ENCODE measurements at places on chromosomes 1 and 21.

DNA sequence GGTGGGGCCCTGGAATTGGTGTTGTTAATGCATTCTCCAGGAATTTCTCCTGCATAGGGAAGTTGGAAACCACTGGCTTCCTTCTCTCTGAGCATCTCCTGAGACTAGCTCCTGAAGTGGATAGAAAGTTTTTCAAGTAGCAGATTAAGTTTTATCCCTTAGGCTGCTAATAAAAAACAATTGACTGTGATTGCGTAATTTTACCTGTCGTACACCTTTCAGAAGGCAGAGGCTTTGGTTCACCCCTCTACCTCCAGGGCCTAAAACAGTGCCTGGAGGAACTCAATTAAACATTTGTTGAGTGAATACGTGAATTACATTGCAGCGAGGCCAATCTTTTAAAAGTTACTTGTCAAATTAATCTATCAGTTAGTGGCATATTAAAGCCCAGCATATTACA is 3.4 kb downstream of the ITSN1 start:
- no peak for DNase-seq

DNA sequence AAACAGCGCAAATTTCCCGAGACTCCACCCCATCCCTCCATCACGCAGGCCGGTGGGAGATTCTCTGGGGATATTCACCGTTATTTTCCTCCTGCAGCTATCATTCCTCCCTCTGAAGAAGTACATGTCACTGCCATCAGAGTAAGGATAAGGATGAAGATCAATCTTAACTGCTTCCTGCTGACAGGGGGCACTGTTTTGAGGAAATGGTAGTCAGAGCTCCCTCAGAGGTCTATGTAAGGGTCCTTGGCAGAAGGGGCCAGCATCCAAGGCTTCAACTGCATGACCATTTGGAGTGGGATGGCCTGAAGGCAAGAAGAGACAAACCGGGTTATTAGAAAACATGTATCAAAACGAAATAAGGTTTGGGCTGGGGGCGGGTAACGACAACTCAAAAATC is 111.5 kb downstream of the KCNK1 start:
- DNase-seq: no peak

- DNase-seq: no peak
Measured at GRCh38 chr1:212651521-212651920, 43.0 kb downstream of the ATF3 start.

GRCh38 chr1:150528196-150528595 is 12.6 kb downstream of the FALEC start:
- no peak for DNase-seq

GRCh38 chr1:44717156-44717555 is 13.8 kb downstream of the RNU5D-1 start:
- no peak for DNase-seq

- DNase-seq: peak; percentile 67
Measured at GRCh38 chr1:100034470-100034869, 64.7 kb downstream of the SLC35A3 start.

DNA sequence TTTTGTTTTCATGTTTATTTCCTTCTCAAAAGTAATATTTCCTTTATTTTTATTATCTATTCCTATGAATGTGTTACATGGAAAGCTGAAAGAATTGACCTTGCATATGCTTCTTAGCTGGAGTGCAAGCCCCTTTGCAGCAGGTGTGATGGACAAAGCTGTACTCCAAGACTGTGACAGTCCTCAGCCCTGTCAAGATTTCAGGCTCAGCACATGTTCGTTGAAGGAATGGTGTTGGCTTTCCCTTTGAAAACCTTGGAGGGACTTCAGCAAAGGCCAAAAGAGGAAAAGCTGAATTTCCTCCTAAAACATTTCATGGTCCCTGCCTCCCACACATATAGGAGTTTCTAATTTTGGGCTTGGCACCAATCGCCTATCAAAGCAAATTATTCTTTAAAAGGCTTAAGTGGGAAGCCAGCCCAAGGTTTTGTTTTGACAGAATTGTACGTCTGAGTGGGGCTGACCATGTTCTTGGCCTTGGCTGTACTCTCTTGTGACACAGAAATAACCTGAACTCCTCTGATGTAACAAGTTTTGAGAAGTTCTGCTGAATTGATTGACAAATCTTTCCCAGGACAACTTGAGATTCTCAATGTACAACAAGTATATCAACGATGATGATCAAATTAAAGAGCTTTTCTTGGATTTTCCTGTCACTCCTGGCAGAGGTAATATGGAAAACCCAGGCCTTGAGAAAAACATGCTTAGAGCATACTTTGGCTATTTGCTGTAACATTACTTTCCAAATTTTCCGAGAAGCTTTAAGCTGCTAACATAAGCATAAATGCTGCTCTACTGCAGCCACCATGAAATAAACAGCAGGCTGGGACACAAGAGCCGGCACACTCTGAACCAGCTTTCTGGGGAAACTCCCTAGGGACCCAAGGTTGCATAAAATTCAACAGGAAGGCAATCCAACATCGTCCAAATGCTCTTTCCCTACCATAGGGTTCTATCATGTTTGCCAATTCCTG is 135.7 kb upstream of the ZNF648 start:
- no peak for DNase-seq

GRCh38 chr1:170367615-170368014 is 164.4 kb upstream of the GORAB start:
- no peak for DNase-seq

- no peak for DNase-seq
Measured at GRCh38 chr21:29538115-29538514, 239.4 kb downstream of the BACH1 start.

DNA sequence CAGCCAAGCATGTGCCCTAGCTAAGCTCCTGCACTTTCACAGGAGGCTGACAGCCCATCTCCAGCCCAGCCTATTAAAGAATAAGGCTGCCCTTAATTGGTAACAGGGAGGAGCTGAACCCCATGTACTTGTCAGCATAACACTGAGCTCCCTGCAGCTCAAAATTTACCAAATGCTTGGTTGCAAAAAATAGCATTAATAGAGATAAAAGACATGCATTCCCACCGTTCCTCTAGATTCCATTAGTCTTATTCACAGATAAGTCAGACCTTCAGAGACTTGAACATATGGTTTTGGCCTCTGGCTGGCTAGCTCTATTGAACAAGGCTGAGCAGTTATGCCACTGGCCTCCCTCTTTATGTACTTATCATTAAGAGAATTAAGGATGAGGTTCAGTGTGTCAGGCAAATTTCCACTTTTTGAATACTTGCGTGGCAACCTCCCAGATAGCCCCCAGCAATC is 29.2 kb downstream of the OLFML3 start:
- DNase-seq: no peak

- no peak for DNase-seq
Measured at GRCh38 chr1:212328248-212328647, 43.0 kb downstream of the PPP2R5A start.

DNA sequence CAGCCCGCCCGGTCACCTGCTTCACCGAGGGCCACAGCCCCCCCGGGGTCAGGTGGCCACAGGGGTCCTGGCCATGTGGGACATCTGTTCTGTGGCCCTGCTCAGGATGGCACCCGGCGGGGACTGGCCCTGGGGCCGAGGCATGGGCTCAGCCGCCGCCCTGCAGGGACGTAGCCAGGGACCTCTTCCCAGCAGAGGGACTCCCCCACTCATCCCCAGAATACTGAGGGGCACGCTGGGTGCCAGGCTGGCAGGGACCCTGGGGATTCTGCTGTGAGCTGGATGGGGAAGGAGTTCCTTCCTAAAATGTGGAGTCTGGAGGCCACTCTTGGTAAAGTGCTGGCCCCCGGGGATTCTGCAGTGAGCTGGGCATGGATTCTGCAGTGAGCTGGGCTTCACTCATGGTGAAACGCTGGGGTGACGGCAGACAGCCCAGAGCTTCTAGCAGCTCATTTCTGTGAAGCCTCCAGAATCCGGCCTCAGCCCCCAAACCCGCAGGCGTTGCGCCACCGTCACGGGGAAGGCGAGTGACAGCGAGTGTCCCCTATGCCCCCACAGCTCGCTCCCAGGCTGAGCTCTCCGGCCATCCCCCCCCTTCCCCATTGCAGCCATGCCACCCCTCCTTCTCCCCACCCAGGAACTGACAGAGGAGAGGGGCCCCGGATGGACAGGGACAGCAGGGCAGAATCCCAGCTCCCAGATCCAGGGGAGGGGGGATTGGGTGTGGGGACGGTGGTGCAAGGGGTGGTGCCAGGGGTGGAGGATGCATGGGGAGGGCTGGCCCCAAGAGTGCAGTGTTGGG is 1.4 kb downstream of the ITGB2 start:
- DNase-seq: no peak

DNA sequence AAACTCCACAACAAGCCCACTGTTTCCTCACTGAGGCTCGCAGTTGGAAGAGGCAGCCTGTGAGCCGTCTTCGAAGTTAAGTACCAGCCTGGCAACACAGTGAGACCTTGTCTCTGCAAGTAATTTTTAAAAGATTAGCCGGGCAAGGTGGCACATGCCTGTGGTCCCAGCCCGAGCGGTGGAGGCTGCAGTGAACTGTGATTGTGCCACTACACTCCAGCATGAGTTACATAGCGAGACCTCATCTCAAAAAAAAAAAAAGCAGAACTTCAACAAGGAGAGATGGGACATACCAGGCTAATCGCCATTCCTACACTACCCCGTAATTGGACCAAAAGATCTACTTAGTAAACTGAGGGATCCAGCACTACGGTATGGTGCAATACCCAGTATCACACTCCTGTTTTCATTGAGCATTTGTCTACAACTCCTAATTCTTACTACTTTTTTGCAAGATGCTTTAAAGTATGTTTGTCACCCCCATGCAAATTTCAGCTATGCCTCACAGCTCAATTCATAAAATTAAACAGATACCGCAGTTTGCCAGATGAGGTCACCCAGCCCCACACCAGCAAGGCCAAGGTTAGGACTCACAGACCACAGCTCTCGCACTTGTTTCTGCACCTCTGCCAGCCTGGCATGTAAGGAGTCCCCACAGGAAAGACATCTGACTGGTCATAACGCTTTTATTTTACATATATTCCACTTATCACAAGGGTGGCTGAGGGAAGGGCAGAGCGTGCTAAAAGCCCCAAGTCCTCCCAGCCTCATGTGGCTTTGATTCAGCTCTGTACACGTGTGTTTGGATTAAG is 21.0 kb downstream of the SDE2 start:
- DNase-seq: no peak

- DNase-seq: no peak
Measured at GRCh38 chr1:5404412-5405203, 587.6 kb downstream of the NPHP4 start.

GRCh38 chr1:5119366-5120234 is 465.2 kb downstream of the AJAP1 start:
- peak; percentile 15 for DNase-seq

- DNase-seq: no peak
Measured at GRCh38 chr1:160161965-160162705, 10.7 kb downstream of the ATP1A4 start.

- DNase-seq: no peak
Measured at GRCh38 chr1:19759740-19760089, 40.0 kb downstream of the TMCO4 start.

DNA sequence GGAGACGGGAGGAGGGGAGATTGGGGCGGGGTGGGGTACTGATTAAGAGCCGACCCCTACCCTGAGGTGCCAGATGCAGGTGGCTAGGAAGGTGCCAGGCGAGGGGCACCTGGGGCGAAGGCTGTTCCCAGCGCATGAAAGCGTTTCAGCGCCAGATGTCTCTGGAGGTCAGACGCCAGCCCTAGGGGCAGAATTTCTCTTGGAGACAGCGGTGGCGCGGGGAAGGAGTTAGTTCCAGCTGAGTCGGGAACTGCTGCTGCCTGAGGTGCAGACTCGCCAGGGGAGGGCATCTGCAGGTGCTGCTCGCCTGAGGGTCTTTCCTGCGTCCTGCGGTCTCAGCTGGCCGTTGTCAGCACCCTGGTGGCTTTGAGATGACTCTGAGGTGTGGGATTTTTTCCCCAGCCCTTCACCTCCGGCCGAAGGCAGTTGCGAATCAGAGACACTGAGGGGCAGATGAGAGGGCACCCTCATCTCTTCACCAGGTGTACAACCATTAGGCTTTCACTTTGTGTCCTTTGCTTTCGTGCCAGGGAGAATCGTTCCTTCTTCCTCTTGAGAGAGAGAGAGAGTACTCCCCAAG is 539 bp downstream of the CGN start:
- peak; percentile 31 for DNase-seq

- DNase-seq: peak; percentile 35
Measured at GRCh38 chr1:248824701-248825100, 1.0 kb downstream of the SH3BP5L start.

DNA sequence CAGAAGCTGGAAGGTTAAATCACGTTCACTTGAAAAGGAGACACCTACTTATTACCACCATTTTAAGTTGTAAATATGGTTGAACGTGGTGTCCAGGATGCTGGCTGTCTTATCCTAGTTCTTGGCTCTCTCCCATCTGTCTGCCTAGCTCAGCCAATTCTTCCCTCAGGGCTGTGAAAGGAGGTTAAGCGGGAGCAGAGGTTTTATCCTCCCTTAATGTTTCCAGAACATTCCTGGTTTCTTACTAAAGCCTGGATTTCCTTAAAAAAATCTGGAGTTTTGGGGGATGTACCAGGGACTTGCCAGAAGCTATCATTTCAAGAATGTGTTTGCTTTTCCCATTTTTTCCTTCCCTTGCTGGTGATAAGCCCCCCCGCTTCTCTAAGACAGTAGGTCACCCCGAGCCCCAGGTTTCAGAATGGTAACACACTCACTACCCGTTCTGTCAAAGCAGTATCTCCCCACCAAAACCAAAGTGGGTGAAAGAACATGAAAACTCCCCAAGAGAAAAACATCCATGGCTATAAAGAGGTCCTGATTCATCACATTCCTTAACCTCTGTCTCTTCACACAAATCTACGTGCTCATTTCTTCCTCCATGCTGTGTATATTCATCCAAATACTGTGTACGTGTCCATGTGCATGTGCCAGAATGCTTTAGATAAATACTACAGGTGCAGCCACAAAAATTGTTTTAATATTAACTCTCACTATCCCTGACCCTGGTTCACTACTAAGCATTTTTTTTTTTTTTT is 114.7 kb downstream of the MAP3K21 start:
- DNase-seq: no peak

GRCh38 chr1:83905315-83905907 is 93.5 kb downstream of the TTLL7 start:
- DNase-seq: peak; percentile 47

GRCh38 chr1:78224861-78225552 is 179.2 kb downstream of the GIPC2 start:
- no peak for DNase-seq

DNA sequence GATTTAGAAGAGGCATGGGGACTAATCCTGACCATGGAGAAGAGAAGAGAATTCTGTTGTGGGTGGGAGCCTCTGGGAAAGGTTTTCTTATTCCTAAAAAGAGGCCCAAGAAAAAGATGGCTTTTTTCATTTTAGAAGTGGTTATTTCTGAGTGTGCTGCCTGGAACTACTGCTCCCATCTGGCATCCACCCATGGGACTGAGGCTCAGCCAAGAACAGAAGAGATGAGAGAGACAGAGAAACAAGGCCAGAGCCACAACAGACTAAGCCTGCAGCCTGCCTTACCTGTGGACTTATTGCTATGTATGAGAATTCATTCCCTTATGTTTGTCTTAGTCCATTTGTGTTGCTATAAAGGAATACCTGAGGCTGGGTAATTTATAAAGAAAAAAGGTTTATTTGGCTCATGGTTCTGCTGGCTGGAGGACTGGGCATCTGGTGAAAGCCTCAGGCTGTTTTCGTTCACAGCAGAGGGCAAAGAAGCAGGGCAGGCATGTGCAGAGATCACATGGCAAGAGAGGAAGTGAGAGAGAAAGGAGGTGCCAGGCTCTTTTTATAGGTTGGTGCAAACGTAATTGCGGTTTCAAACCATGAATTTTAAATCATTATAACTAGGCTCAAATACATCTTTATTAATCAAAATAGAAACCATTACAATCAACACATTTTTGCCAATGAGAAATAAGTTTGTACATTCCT is 57.5 kb upstream of the PRDM2 start:
- DNase-seq: no peak

Measured in RKO (cell line).